Dermis microvascular lymphatic vessel endothelial cell (primary cell): ENCODE measurements at places on chromosomes 1 and 21.

DNA sequence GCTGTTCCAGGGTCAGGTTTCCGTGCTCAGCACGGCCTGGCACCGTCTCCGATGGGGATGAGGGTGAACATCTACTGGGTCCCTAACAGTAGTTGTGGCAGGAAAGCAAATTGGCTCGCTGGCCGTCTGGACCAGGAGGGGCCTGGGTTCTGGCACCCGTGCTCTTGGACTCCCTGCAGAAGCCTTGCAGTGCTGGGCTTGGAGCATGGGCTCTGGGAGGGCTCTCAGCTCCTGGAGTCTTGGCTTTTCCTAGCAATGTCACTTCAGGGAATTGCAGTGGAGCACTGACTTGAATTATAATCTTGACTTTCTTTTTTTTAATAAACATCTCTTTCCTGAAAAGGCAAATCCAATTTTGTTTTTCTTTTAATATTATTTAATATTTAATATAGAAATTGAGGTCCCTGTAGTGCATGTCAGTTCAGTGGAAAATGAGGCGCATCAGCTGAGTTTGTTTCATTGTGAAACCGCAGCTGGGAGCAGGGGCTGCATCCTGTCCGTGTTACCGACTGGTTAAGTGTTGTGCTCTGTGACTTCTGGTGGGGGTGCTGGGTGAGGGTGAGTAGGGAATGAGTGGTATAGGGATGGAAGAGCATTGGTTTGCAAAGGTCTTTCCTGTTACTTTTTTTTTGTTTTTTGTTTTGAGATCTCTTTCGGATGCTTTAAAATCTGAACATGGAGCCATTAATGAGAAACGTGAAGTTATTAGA lies 64.1 kb downstream of the PEX14 start:
- no peak for DNase-seq

GRCh38 chr1:43038232-43038935 lies 79.7 kb upstream of the SLC2A1 start:
- DNase-seq, result no peak

GRCh38 chr1:31559715-31560114 lies 16.6 kb upstream of the TINAGL1 start:
- DNase-seq, result no peak

DNA sequence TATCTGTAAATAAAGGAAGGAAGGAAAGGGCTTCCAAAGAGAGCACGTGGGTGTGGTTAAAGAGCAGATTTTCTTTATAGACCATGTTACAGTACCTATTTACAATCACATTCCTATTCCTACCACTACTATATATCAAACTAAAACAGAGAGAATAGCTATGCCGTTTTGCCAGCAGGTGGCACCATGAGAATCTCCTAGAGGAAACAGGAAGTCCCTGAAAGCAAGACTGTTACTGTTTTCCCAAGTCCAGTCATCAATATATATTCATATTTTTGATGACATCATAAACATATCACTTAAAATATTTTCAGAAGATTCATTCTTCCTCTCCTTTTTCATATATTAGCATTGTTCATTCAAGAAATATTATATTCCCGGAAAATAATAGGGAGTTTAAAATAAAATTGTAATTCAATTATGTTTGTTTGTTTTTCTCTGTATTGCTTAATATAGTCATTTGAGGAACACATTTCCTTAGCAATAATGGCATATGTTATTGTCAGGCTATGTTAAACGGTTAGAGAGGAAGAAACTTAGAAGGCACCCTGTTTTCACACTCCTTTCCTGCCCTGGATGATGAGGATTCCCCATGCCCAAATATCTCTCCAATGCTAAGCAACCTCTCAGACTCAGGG lies 6.6 kb downstream of the CCDC190 start:
- DNase-seq, result peak; percentile 86

- no peak for DNase-seq
Measured at GRCh38 chr1:117436513-117436912, 69.3 kb downstream of the MAN1A2 start.

DNA sequence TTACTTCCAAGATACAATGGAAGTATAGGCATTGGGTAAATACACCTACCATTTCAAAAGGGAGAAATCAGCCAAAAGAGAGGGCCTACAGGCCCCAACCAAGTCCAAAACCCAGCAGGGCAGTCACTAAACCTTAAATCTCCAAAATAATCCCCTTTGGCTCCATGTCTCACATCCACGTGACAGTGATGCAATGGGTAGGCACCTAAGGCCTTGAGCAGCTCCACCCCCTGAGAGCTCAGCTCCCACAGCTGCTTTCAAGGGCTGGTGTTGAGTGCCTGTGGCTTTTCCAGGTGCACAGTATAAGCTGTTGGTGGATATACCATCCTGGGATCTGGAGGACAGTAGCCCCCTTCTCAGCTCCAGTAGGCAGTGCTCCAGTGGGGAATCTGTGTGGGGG lies 72.5 kb downstream of the UROD start:
- DNase-seq, result no peak

GRCh38 chr1:77399250-77400086 lies 117.6 kb downstream of the AK5 start:
- peak; percentile 13 for DNase-seq

GRCh38 chr1:30173560-30173959 lies 549.8 kb downstream of the MATN1 start:
- DNase-seq, result no peak

DNA sequence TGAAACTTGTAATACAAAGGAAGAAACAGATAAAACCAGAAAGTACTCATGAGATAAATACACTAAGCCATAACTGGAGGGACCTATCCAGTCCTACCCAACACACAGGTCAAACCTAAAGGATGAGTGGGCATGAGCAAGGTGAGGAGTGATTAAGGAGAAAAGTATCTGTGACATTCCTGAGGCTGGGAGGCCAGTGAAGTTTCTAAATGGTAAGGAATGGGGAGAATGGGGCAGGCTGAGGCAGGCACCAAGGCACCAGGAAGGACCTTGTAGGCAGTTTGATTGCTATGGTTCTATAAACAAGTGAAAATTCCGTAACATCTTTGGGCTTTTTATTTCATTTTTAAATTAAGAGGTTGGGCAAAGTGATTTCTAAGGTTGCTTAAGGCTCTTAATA lies 10.4 kb downstream of the DDX59 start:
- DNase-seq, result no peak

GRCh38 chr1:49424782-49425181 lies 599.0 kb downstream of the AGBL4 start:
- no peak for DNase-seq

GRCh38 chr1:212138457-212138856 lies 102.9 kb downstream of the DTL start:
- DNase-seq, result no peak

DNA sequence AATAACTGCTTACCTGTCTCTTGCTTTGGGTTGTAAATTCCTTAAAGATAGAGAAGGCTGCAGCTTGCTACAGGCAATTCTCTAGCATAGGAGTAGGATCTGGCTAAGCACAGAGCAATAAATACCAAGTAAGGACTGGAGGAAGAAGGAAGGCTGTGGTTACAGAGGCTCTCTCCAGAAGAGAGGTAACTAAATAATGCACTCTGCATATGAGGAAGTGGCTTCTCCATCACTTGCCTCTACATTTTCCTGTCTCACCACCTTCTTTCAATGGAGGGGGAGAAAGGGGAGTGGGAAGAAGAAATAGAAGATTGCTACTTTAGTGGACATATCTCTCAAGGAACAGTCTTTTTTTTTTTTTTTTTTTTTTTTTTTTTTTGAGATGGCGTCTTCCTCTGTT lies 60.9 kb upstream of the LAX1 start:
- DNase-seq, result no peak

- DNase-seq, result no peak
Measured at GRCh38 chr1:29290414-29290985, 54.2 kb downstream of the PTPRU start.

DNA sequence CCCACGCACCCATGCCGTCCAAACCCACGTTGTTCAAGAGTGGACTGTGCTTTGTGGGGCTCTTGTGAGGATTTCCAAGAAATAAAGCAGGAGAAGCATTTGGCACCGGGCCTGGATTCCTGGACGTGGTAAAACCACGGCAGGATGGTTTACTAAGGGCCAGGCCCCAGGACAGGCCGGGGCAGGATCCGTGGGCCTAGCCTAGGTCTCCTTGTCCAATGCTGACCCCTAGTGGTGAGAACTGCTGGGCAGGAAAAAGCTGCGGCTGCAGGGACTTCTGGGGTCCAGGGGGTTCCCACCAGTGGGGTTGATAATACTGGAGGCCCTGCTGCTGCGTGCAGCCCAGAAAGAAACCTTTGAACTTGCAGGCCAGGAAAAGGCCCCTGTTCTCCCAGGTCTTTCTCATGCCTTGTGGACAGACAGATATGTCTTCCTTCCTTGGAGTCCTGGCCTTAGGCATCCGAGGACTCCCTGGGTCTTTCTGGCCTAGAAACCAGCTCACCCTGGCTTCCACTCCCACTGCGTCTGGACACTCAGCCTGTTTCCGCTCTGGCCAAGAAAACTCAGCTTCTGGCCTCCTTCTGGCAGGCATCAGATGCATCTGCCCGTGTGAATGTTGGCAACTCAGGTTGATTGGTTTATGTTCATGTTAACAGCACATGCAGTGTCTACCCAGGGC lies 106.9 kb upstream of the TMEM51 start:
- DNase-seq, result peak; percentile 48

DNA sequence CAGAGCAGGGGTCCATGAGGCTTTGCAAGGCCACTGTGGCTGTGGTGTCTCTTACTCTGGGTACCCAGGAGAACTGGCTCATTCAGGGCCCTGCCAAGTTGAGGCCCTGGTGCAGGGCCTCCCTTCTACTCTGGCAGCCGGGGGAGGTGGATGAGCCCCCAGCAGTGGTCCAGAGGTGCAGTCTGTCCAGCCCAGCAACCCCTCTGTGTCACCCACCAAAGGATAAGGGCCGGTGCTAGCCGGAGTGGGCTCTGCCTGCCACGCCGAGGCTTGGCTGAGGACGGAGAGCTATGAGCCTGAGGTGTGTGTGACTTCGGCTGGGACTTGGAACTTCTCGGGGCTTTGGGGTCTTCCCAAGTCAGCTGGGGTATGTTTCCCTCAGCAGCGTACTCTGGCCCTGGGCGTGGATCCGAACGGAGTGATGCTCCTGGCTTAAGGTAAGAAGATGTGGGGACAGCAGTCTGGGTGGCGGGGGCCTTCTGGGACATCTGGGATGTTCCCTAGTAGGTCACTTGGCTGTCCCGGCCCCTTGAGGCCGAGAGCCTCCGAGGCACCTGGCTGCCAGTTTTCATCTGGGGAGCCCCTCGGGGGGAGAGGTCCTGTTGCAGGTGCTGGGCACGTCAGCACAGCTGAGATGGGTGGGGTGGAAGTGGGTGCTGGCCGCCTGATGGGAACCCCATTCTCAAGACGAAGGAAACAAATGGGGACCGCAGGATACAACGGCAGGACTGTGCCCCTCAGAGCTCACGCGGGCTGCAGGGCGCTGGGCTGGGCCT lies 25.9 kb downstream of the RUNX3 start:
- DNase-seq, result no peak

DNA sequence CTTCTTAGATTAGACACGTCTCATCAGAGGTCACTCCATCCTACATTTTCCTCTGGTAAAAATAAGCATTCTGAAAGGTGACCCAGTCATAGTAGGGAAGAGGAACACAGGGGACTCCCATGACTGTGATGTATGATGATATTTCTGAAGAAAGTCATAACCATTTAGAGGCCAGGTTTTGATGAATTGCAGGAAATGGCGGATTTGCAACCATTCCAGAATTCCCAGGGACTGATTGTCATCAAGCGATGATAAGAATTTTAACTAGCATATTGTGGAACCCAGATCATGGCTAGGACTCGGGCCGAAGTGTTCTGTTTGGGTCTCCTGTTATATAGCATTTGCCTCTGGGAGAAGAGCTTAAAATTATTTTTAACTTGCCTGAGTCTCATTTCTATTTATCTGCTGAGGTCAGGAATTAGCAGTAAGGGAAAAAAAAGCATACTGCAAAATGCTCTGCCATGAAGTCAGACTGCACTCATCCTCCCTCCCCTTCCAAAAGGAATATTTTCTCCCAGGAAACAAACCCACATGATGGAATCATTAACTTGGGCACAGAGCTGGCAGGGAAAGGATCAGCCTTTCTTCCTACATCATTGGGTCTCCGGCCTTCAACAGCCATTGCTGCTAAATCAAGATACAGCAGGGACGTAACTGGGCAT lies 286.7 kb downstream of the HLX start:
- DNase-seq, result no peak

- no peak for DNase-seq
Measured at GRCh38 chr21:21969211-21969610, 971.0 kb downstream of the NCAM2 start.

GRCh38 chr21:42028766-42029425 lies 18.7 kb upstream of the ZBTB21 start:
- no peak for DNase-seq

- no peak for DNase-seq
Measured at GRCh38 chr1:184940226-184940625, 34.1 kb downstream of the NIBAN1 start.

- DNase-seq, result no peak
Measured at GRCh38 chr1:210213335-210213734, 19.3 kb upstream of the SERTAD4 start.

DNA sequence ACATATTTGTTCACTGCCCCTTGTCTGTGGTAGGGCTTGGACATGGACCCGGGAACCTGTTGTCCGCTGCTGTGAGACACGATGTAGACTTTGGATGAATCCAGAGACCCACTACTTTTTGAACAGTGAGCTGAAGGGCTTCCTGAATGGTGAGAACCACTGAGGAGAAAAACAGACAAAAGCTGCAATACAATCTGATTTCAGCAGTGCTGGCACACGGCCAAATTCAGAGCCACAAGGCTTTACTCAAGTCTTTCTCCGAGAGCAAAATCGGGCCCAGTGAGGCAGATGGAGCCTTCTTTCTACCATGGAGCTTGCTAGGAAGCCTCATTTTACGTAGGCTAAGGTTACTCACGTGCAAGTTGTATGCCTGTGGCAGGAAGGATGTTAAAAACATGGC lies 197.6 kb downstream of the SIPA1L2 start:
- DNase-seq, result no peak

DNA sequence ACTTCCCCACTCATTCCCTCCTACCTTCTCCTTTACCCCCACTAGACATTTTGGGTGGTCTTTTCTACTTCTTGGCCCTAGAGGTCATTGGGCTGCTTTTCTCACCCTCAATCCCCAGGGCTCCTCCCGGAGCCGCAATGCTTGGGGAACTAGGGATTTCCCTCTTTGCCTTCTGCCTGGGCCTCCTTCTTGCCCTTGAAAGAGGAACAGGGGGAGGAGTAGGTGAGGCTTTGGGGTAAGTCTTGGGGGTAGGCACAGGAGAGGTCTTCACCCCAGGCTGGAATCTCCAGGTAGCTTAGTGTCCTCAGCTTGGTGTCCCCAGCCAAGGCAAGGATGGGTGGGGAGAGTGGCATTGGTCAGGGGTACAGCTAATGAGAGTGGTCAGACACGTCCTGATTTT lies 56.2 kb upstream of the EPS8L3 start:
- DNase-seq, result no peak

DNA sequence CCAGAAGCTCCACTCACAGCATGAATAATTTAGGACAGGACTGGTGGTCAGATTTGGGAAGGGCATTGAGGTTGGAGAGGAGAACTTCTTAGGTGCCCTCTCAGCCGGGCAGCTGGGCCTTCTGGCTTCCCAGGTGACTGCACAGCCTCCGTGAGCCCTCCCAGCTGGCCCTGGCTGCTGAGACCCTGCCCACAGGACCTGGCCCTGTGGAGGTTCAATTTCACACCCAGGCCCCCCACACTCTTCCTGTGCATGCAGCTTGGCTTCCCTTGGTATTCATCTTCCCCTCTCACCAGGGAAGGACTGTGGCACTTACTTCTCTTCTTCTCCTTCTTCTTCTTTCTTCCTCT lies 50.6 kb downstream of the NDUFS5 start:
- DNase-seq, result no peak
